Gastroesophageal sphincter (tissue), 4 donors: ENCODE measurements at places on chromosomes 12 and 14. TPM values are rescaled to one million over a fixed set of nuclear protein-coding genes. Genes with fewer than 3 reads are reported as not detected.

Gene ANKS1B
- total RNA-seq = 9.9 TPM

Gene SMIM41
- 4.9 TPM for total RNA-seq

Gene PLBD1
- total RNA-seq = 9.8 TPM

Gene SYNDIG1L
- 0.47 TPM for total RNA-seq

Gene TRIM9
- total RNA-seq = 1.2 TPM

Gene CLEC9A
- not detected for total RNA-seq

Gene TGM1
- total RNA-seq = 3.6 TPM

Gene SERPINA9
- not detected for total RNA-seq

Gene ADAM21
- not detected for total RNA-seq
